ENCODE measurements at places on chromosomes 11 and 22.
A peak's percentile ranks its signal among the peaks of the same experiment; 100 is the strongest.

GRCh38 chr11:5922749-5923426, 19.2 kb upstream of the OR56A3 start:
- DNase-seq: peak; percentile 15

- peak; percentile 29 for DNase-seq
These were observed 70.8 kb downstream of the TBC1D22A start for GRCh38 chr22:46833228-46833627.

DNA sequence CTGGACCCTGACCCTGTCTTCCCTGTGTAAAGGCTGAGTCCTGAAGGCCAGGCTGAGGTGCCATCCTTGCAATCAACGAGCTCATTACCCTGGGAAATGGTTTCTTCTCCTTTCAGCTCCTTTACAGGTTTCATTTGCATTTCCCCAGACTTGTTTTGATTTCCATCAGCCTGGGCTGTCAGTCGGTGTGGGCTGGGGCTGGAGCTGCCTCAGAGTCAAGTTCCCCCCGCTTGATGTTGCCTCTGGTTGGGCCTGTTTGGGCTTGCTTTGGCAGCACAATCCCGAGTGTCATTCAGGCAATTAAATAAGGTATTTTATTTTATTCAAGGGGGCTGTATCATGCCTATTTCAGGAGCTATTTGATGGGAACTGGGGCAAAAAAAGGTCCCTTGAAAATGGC, 424.9 kb downstream of the INSC start:
- no peak for DNase-seq

DNA sequence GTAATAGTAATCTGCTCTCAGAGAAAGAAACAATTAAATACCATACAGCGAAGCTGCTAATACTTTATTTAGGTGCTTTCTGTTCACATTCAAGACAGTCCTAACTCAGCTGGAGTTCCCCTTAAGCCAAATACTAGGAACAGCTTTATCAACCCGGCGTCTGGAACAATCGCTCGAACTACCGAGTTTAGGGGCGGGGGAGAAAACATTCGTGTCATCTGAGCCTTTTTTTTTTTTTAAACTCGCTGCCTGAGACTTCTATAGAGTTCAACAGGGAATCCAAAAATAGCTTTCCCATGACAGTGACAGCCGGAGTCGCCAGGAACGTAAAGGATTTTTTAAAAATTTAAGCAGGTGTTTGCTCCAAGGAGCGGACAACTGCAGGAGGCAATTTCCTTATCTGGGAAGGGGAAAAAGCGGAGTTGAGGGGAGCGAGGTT, 852 bp downstream of the TRAF6 start:
- peak; percentile 37 for DNase-seq

DNA sequence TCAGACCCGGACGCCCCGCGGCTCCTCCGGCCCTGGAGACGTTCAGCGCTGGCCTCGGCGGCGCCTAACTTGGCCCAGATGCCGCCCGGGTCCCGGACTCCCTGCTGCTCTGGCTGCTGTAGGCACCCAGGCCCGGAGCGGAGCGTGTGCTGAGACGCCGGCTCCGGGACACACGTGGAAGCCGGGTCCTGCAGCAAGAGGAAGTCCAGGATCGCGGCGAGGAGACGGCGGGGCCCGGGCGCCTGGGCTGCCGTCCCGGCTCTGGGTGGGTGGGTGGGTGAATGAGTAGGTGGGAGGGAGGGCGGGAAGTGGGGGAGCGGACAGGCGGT, 223 bp downstream of the WT1 start:
- no peak for DNase-seq

DNA sequence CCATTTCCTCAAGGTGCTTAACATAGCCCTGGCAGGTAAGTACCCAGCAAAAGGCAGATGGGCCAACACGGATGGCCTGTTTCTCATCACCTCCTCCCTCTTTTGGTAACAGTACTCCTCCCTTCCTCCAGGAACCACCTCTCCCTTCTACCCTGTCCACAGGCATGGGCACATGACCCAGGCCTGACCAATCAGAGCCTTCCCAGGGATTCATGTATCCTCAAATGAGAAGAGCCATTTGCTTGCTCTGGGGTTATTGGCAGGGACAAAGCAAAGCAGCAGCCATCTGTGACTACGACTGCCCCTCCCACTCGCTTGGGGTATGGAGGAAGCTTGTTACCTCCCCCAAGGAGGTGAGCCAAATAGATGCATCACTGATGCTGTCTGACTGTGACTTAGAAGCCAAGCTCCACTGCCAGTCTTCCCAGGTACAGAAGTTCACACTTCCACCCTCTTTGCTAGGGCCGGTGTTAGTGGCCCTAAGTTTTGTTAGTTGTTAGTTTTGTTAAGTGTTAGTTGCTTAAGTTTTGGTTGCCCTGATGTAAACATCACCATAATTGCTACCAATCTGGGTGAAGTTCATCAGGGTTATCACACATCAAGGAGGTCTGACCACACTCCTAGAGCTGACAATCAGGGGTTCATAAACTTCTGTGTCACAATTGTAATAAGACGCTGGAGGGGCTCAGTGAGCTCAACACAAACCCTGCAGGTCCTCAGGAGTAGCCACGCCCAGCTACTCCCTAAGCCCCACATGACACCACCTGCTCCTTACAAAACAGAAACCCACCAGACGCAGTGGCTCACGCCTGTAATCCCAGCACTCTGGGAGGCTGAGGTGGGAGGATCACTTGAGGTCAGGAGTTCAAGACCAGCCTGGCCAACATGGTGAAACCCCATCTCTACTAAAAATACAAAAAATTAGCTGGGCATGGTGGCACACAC, 57.3 kb downstream of the ARFGAP3 start:
- peak; percentile 20 for DNase-seq

- DNase-seq: no peak
These were observed 200.0 kb downstream of the TBC1D22A start for GRCh38 chr22:46962406-46962805.

DNA sequence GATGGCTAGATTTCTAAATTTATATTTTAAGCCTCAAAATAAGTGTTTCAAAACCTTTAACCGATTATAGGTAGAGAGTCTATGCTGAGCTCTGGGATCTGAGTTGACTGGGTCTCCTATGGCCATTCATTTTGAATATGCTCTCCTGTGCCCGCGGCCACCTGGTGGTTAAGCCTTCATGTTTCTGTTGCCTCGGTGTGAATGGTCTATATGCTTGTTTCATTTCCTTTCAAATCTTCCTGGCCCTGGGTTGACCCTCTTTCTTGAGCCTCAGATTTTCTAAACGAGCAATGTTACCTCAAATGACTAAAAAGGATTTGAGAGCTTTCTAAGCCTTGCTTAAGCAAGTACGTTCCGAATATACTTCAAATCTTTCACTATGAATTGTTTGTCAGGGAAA, 789.4 kb upstream of the KIRREL3 start:
- peak; percentile 29 for DNase-seq

DNA sequence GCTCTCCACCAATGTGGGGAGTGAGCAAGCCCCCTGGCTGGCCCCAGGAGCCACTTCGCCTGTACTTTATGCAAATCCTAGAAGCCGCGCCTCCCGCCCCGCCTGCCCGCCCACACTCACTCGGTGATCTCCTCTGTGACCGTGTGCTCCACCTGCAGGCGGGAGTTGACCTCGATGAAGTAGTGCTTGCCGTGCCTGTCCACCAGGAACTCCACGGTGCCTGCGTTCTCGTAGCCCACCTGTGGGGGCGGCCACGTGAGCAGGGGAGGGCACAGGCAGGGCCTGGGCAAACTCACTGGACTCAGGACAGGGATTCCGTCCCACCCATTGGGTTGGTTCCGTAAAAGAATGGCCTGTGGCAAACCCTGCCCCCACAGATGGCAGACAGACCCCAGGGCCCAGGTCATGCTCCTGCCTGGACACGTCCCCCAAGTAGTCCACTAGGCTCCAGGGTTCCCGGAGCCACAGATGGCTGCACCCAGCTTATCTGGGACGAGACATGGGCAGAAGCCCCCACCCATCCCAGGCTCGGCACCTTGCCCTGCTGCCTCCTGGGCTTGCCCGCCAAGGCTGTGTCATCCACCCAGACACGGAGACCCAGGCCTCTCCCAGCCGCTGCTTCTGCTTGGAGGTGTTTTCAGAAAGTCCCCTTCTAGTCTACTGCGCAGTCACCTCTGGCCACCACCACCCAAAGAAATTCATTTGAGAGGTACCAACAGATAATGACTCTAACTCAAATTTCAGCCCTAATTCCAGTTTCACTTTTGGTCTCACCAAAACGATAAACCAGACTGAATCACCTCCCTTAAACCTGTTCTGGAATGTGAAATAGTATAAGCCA, 12.1 kb downstream of the LRFN4 start:
- peak; percentile 71 for DNase-seq

GRCh38 chr22:39825661-39826102, 67.9 kb downstream of the ENTHD1 start:
- DNase-seq: no peak

- no peak for DNase-seq
These were observed 57.8 kb downstream of the OPCML start for GRCh38 chr11:133474461-133474860.

DNA sequence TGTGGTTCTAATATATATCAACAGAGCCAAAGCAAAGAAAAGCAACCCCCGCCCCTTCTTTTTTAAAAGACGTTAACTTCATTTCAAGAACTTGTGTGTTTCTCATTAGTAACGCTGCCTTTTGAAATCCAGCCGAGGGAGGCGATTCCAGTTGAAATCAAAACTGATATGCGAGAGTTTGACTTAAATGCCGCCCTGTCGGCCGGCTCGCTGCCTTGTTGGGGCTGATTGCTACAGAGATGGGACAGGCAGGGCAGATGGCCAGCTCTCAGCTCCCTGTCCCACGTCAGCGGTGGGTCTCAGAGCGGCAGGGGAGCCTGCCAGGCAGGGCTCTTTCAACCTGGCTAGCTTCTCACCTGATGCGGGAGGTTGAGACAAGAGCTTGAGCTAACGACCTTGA, 51.9 kb upstream of the ALX4 start:
- DNase-seq: no peak

GRCh38 chr11:64718084-64718779, 4.8 kb downstream of the NRXN2 start:
- DNase-seq: peak; percentile 34

GRCh38 chr11:126134461-126135155, 71.9 kb upstream of the CDON start:
- no peak for DNase-seq

DNA sequence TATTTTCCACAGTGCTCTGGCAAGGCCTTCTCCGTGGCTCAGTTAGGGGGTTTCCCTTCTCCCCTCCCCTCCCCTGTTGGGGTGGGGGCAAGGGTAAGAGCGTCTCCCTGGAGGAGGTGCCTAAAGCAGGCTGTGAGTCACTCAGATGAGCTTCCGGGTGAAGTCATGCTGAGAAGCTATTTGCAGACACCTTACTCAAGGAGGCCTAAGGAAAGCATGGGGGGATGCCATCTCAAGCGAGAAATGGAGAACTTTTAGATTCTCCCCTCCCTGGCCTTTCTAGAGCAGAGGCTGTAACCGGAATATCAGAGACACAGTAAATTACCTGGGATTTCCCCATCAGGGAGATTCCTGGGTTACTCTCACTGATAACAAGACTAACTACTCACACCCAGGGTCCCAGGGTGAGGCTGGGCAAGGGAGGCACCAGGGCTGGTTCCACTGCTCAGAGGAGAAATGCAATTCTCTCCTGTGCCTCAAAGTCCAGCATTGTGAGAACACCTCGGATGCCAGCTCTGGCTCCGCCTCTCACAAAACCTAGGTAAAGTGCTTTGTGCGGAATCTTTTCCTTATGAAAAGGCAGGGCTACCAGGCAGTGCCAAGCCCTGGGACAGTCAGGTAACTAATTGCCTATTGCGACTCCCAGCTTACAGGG, 123.6 kb downstream of the ABTB2 start:
- peak; percentile 92 for DNase-seq

DNA sequence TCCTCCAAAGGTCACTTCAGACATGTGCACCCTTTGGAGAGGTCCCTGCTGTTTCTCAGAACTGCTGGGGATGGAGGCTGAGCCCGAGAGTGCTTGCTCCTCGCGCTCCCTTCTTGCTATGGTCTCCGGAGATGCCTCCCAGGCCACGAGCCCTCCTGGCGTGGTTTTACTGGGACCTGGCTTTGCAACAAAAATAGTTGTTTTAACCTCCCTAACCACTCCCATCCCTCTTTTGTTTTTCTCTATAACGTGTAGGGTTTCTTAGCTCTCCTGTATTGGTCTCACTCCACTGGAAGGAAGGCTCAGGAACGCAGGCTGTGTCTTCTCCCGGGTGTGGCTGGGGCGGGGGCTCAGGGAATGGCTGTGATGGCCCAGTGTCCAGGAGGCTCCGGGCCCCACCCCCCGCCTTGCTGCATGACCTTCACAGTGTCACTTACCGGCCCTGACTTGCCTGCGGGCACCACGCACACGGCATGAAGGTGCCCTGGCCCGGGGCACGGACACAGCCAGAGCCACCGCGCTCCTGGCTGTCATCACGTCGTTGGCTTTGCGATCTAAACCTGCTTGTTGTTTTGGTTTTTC, 5.6 kb downstream of the PTDSS2 start:
- no peak for DNase-seq

DNA sequence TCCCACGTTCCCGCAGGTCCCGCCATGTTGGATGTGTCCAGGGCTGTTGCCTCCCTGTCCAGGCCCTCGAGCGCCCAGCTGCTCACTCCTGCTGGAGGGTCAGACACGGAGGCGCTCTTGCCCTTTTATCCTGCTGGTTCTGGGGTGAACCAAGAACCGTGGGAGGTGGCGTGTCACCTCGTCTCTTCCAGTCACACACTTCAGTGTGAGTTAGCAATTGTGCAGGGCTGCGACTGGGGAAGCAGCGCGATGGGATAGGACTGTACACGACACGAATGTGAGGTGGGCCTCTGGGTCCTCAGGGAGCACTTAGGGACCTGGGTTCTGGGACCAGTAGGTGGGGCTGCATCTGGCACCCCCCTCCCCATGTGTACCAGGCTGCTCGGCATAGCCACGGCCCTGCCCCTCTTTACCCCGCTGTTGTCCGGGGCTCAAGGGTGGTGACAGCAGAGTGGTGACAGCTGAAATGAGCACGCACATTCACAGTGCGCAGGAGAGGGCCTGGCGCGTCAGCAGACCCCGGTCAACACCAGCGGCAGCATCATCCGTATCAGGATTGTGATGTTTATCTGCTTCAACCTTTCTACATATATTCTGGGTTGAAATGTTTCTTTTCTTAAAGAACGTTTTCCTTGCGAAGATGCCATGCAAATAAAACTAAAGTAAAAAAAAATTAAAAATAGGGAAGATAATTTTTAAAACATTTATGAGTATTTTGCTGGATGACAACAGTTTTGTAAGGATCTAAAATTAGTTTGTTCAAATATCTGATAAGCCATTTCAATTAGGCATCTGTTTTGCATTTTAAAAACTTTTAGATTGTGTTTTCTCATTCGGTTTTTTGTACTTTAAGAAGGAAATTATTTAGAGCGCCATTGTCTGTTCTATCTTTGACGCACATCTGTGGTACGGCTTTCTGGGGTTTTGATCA, 210.7 kb downstream of the TBC1D22A start:
- no peak for DNase-seq
